ENCODE measurements at places on chromosomes 1 and 21.

DNA sequence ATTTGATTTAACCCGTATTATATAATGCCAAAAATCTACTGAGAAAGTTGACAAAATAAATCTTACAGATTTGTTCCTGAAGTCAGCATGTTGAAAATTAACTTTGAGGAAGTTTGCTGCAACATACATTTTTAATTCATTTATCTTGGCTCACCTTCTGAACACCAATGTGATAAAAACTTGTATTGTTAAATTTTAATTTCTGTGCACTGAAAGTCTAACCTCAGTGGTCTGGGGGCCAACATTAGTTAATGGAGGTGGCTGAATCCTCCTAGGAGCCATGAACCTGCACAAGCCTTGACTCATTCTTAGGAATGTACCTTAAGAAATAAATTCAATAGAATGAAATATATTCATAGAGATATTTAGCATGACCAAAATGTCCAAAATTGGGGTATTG is 95.3 kb downstream of the ADSS2 start:
- no peak for DNase-seq

DNA sequence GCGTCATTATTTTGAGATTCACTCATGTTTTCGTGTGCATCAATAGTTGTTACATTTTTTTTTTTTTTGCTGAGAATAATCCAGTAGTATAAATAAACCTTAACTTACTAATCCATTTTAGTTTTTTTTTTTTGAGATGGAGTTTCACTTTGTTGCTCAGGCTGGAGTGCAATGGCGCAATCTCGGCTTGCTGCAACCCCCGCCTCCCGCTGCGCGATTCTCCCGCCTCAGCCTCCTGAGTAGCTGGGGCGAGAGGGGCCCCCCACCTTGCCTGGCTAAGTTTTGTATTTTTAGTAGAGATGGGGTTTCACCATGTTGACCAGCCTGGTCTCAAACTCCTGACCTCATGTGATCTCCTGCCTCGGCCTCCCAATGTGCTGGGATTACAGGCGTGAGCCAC is 66.0 kb downstream of the CTH start:
- no peak for DNase-seq

DNA sequence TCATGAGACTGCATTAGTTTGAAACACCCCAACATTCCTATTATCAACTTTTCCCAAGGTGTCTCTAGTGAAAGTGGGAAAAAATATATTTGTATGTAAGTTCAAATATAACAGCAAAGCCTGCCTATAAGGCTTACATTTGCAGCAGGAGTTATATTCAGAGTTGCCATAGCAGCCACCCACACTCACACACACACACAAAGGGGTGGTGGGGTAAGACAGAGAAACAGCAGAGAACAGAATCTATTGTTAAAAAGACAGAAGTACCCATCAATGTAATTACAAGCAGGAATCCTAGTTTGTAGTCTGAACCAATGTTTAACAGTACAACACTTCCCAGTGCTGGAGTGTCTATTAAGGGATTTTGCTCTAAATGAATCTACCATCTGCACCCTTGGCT is 55.0 kb downstream of the PLPPR5 start:
- DNase-seq: no peak

DNA sequence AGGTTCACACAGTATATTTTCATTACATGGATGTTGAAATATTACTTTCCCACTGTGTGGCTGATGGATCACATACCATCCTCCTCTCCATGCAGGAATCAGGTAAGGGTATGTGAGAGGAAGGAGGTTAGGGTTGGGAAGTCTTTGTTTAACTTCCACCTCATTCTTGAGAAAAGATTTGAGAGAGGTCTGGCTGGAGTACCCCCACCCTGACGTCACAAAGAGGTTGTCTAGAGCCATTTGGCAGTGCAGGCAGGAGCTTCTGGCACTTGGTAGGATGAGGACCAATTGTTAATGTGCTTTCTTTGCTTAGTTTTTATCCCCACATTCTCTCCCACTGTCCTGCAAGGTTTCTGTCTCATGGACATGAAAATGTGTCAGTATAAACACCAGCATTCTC is 356.6 kb downstream of the DSCAM start:
- DNase-seq: no peak

DNA sequence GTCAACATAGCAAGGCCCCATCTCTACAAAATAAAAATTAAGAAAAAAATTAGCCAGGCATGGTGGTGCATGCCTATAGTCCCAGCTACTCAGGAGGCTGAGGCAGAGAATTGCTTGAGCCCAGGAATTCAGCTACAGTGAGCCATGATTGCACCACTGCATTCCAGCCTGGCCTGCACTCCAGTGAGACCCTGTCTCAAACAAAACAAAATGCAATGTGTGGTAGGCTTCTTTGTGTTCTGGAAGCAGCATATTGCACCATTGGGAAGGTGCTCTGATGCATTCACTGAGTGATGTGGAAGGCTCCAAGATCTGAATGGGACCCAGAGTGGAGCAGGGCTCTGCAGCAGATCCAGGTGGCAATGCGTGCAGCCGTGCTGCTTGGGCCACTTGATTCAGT is 99.6 kb upstream of the COG2 start:
- no peak for DNase-seq

Measured in activated CD4-positive, alpha-beta T cell treated with anti-CD3 and anti-CD28 coated beads for 4 hours (primary cell).